ENCODE measurements at places on chromosomes 16 and 17.
A peak's percentile ranks its signal among the peaks of the same experiment; 100 is the strongest.

DNA sequence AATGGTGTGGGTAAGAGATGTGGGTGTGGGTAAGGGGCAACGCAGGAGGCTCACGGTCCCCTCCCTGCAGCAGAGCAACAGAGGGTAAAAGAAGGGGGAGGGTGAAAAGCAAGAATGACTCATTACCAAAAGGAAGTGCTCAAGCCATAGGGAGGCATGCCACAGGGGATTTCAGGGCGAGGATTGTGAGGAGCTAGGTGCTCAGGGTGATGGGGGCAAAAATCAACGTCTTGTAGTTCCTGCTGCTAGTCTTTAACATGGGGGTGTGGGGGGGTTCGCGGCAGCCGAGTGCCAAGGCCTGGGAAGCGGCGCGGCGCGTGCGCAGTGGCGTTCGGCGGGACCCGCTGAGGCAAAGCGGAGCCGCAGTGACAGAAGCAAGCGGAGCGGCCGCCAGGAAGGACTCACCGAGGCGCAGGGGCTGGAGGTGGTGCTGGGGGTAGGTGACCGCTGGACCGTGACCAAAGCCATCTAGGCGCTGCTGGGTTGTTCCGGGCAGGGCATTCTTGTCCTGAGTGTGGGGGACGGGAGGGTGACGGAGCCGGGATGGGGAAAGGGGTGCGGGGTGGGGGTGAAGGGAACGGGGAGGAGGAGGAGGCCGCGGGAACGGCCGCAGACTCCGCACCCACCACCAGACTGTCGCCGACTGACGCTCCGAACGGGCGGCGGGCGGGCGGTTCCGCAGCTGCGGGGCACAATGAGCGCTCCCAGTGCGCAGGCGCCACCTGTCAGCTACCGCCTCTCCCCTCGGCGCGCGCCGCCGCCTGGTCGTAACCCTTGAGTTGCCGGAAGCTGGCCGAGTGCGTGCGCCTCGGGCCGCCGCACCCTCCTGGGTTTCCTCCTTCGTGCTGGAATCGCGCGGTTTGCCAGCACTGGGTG lies at the start of gene SSH2:
SSH2 (minus strand) TSS at position 696 of the 876 bp plus-strand sequence; CDS start at position 468, 228 bp downstream.
- peak; percentile 83 for DNase-seq

DNA sequence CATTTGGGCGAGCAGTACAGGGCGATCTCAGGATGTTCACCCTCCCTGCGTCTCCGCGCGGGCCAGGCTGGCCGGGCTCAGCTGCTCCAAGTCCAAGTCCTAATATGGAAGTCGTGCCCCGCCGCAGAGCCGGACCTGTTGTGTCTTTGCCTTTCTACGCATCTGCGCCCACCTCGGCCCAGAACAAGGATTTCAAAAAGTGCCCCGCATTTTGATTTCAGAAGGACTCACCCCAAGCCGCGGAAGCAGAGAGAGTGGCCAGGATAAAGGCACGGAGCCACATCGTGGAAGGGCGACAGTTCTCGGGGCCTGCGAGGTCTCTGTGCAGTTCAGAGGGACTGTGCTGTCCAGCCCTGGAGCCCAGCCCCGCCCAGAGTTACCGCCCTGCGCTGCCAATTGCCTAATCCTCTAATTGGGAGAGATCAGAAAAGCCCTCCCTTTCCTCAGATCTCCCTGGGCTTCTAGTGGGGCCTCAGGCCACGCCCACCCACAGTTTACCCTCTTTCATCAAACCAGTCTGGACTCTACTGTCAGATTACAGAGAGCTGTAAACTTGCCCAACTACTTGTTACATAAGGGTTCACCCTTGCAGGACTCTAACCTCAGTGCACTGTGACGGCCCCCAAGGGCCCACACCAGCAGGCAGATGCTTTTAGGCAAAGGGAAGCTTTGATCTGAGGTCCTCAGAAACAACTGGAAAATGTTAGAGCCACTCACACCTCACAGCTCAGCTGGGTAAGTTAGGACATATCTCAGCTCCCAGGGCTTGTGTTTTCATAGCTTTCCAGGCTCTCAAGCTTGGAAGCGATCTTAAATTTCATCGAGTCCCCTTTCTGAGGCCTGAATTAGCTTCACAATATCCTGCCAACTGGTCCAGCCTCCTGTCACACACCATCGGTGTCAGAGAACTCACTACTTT lies at the start of gene CES1:
CES1 (minus strand) TSS at position 324 of the 919 bp plus-strand sequence; CDS start at position 283, 41 bp downstream.
- DNase-seq, result no peak

GRCh38 chr16:56278196-56278855 lies 87.0 kb downstream of the GNAO1 start:
- no peak for DNase-seq

- DNase-seq, result no peak
These were observed 31.8 kb upstream of the IRF8 start for GRCh38 chr16:85867189-85867588.

DNA sequence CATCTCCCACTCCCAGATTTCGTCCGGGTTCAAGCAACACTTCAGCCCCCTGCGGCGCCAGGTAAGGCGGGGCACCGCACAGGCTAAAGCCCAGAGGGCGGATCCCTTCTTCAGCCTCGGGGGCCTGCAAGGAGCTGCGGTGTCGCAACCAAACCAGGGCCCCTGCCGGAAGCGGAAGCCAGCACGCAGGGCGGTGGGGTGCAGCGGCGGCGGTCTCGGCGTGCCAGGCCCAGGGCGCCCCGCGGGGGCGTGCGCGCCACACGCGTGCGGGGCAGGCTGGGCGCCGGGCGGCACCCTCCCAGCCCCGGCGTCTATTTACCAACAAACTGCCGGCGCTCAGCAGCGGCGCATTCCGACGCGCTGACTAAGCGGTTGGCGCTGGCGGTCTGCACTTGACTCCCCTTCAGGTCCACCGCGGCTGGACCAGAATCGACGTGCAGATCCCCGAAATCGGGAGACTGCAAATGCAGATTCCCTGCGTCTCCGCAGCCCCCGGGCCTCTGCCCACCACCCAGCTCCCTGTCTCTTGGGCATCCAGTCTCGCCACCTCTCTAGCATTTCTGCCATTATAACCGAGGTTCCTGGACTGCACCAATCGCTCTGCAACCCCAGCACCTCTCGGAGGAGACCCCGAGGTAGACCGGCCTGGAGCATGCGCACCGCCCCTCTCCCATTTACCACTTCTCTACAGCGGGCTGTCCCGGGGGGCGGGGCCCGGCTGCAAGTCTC lies 421 bp upstream of the DLX4 start:
- DNase-seq, result peak; percentile 49

DNA sequence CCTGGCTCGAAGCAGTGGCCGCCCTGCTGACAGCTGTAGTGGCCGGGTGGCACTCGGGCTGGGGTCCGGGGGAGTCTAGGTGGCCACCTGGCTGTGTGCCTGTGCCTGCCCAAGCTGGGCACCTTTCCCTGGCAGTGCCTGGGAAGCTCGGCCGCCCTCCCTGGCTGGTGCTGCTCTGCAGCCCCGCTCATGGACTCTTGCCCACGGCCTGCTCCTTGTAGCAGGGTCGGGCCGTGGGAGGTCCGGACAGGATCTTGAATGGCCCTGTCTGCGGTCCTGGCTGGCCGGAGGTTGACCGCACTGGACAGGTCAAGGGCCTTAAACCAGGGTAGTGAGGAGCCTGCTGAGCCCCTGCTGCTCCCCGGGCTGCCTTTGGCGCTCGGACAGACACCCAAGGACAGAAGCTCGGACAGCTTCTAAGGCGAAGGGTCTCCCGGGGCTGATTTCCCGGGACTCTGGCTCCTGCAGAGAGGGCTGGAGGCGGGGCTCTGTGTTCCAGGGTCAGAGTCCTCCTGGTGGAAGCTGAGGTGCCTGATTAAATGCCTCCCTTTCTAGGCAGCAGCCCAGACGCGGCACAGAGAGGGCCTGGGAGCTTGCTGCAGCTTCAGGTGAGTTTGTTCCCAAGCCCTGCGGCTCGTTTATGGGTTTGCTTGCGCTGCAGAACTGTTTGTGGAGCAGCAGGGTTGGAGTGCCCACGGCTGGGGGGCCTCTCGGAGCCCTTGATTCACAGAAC lies 6.0 kb downstream of the CAPN15 start:
- DNase-seq, result no peak

DNA sequence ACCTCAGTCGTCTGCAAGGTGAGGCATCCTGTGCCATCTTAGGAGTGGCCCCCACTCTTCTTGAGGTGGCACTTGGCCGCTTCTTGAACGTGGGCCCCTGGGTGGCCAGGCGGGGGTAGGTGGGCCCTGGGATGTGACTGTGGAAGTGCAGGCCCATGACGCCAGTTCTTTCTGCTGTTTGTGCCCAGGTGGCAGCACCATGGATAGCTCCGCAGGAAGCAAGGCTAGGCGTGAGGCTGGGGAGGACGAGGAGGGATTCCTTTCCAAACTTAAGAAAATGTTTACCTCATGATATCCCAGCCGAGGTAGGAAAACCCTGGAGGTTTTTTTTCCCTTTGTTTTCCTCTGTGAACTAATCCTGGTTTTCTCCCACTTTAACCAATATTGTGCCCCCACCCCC lies 19.8 kb downstream of the NMRAL1 start:
- DNase-seq, result no peak

GRCh38 chr16:10895053-10895946 lies 18.3 kb downstream of the CIITA start:
- DNase-seq, result peak; percentile 24

DNA sequence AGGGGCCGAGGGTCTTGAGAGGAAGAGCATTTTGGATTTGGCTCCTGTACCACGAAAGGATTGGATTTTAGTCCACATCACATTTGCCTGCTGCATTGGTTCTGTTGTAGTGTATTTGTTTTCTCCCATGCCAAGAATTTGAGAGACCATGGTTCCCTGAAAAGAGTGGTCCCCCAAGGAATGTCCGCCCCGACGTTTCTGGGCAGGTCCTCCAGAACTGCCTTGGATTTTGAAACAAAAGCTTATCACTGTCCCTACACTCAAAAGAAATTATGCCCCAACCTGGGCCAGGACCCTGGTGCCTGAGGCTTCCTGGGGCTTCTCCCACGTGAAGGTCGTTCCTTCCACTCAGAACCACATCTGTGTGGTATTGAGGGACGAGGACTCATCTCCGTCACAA lies 10.8 kb downstream of the NTN1 start:
- no peak for DNase-seq

DNA sequence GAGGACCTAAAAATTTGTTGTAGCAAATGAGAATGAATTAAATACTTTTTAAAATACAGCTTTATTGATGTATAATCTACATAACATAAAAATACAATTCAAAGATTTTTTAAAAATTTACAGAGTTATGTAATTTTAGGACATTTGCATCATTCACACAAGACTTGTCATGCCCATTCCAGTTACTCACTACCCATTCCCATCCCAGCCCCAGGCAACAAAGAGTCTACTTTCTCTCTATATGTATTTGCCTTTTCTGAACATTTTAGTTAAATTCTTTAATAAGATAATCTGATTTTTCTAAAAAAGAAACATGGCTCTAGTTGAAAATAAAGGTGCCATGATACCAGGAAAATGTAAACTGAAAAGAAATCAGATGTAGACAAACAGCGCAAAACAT lies 354.2 kb downstream of the PMP22 start:
- DNase-seq, result no peak

- DNase-seq, result no peak
These were observed 60.5 kb downstream of the CREBBP start for GRCh38 chr16:3819746-3820724.

- no peak for DNase-seq
These were observed 10.4 kb downstream of the MILR1 start for GRCh38 chr17:64459284-64459747.

GRCh38 chr17:81159611-81160265 lies 5.6 kb upstream of the PVALEF start:
- DNase-seq, result no peak

DNA sequence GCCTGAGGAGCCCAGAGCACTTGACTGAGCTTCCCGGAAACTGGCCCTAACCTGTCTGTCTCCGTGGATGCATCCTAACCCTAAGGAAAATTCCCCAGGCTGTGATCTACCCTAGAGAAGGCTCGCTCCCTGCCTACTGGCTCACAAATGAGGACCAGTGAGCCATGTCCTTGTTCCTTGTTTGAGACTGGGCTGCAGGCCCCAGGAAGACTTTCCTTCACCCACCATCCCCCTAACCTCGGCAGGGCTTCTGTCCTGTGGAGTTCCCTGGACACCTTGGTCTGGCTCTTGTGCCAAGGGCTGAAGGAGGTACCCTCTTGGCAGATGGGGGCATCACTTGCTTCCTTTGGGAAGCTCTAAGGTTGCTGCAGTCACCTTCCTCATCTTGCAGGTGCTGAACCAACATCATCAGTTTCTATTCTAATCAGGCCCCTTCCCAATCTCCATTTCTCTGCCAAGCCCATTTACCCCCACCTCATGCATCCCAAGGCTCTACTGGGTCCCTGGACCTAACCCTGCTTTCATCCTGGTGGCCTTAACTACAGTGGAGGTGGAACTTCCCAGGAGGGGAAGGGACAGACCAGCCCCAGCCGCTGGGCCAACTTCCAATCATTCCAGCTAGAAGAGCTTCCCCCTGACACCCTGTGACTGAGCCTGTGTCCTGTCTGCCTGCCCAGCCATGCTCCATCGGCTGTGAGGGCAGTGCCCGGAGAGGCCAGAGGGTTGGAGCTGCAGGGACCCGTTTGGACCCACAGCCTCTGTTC lies 12.4 kb downstream of the RNF40 start:
- no peak for DNase-seq

GRCh38 chr17:81921537-81921862 lies 3.5 kb upstream of the SIRT7 start:
- no peak for DNase-seq

DNA sequence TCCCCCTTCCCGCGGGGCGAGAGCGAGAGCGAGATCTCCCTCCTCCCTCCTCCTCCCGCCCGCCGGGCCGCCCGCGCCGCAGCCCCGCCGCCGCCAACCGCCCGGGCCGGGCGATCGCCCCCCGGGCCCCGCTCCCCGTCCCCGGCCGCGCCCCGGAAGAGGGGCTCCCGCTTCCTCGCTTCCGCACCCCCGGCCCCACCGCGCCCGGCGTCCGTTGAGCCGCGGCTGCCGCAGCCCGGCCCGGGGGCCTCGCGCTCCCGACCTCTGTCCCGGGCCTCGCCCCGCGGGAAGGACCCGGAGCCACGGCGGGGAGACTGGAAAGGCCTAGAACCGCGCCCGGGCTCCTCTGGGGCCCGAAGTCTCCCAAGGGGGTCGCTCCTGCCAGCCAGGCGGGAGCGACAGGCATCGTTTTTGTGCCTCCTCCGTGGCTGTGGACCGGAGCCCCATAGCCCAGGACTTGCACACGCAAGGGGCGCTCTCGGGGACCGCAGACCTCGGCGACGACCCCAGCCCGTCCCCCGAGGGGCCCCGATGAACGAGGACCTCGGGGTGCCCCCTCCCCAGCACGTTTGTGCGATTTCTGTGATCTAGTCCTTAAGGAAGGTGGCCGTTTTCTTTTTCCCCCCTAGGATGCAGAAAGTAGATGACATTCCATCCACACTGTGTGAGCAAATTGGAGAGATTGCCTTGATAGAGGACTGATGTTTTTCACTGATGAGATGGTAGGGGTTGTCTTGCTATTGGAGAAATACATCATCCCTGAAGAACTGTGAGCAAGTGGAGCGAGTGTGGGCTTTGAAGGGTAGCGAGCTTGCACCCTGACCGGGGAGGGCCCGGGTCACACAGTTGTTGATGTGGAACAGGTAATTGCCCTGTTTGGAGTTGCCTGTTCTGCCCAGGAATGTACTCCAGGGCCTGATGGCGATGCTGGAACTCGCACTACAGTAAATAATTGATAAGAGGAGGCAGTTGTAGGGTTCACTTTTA lies 611 bp downstream of the BANP start:
- no peak for DNase-seq

- DNase-seq, result no peak
These were observed 23.1 kb upstream of the DOK4 start for GRCh38 chr16:57509231-57509923.

Measured in activated CD4-positive, alpha-beta T cell treated with anti-CD3 and anti-CD28 coated beads for 24 hours (primary cell).